ENCODE measurements at places on chromosomes 12 and 14.

- no peak for DNase-seq
Observed at GRCh38 chr12:132284827-132285741, 44.3 kb downstream of the GALNT9 start.

- no peak for DNase-seq
Observed at GRCh38 chr12:58801986-58802385, 118.3 kb downstream of the LRIG3 start.

DNA sequence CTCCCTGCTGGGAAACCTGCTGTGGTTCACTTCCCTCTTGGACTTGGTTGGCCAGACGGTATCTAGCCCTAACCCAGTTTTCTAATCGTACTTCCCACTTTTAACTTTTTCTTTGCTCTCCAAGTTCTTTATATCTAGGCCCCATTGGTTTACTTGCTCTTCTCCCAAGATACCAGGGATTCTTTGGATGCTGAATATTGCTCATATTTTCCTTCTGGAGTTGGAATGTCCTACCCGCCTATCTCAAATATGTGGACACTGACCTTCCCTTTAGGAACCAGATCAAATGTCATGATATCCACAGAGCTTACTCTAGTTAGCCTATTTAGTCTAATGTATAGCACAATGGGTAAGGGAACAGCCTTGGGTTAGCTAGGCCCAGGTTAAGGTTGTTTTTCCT, 228.6 kb downstream of the DACT1 start:
- no peak for DNase-seq

- no peak for DNase-seq
Observed at GRCh38 chr14:33052943-33053342, 114.3 kb downstream of the NPAS3 start.

- no peak for DNase-seq
Observed at GRCh38 chr12:96047229-96048211, 12.1 kb upstream of the LTA4H start.

DNA sequence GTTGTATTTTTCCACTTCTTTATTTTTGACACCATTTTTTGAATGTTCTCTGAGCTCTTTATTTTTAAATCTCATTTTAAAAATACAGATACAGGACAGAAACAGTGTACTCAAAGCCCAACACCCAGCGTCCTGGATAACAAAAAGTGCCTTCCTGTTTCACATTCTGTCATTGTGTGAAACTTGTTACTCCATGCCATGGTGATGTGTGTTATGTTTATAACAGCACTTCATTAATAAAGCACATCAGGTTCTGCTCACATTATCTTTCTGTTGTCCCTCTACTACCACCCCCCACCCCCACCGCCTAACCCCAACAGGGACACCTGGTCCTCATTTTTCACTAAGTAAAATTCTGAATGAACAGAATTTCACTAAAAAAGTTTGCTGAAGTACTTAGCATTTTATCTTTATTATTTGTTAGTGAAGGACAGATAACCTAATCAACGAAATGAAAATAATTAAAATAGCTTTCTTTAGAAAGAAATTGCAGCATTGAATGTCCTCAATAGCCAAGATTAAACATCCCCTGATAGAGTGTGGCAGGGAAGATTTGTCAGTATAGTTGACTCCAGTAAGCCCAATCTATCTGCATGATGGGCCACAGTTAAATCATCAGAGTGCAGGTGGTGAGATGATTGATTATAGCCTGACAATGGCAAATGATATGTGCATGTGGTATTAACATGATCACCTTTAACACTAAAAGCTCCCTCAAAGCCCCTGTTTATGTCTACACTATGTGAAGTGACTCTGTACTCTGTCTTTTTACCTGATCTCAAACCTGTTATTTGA, 153.9 kb downstream of the ACSS3 start:
- DNase-seq = no peak

GRCh38 chr12:131132118-131132892, 178.6 kb downstream of the ADGRD1 start:
- peak; percentile 58 for DNase-seq

DNA sequence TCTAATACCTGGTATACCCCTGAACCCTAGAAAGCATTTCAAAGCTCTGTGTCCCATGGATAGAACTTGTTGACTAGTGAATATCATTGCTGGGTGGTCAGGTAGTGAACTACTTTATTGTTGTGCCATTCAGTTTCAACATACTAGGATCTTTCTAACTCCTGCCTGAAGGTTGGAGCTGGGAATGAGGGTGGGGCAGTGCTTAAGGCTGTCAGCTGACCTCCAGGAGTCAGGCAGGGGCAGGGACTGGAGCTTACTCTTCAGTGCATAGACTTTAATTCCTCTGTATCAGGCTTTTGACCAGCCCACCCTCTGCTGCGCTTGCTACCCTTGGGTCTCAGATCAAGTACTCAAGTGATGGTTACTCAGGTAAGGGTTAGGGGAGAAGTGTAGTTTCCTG, 102.6 kb upstream of the RFX4 start:
- DNase-seq = no peak

DNA sequence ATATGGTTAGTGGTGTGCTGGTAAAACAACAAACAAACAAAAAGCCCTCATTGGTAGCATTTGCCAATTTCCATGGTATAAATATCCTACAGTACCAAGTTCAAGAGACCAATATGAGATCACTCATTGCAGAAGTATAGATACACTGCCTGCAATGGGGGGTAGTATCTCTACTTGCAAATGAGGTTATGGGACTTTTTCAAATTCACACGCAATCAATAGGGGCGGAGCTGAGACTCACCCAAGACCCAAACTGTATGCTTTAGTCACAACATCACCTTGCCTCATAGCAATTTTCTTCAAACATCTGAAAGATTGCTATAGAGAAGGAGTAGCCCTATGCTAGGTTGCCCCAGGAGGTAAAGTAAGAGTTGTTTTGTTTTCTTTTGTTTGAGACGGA, 93.7 kb downstream of the VCPKMT start:
- no peak for DNase-seq

GRCh38 chr12:110657747-110658146, 31.2 kb downstream of the HVCN1 start:
- DNase-seq = no peak

GRCh38 chr12:54439096-54439495, 20.0 kb upstream of the ITGA5 start:
- DNase-seq = no peak

GRCh38 chr12:78878459-78878858, 13.9 kb downstream of the SYT1 start:
- no peak for DNase-seq

- DNase-seq = no peak
Observed at GRCh38 chr12:73181244-73181643, 909.1 kb downstream of the TRHDE start.

DNA sequence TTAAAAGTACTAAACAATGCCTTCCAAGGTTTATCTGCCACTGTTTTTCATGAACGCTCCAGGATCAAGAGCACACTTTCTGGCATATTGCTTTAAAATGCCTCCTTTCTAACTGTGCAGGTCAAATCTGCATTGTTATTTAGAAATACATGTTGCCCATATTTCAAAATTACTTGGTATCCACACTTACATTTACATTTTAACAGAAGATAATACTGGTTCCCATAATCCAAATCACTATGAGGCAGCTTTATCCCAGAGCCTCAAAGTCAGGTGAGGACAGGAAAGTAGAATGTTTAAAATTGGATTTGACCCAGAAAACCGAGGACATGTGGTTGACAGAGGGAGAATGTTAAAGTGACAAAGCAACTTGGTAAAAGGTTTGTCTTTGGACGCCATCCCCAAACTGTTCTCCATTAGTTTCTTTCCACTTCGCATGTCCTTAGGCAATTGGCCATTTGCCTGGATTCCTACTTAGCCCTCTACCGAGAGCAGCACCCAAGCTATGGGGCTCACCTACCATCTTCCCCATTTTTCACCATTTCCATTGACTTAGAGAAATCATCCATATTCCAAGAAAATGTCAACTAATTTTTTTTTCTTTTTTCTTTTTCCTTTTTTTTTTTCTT, 353.0 kb downstream of the PAWR start:
- no peak for DNase-seq

GRCh38 chr12:51225771-51226170, 7.9 kb upstream of the POU6F1 start:
- no peak for DNase-seq

GRCh38 chr14:73168274-73168673, 32.0 kb downstream of the PSEN1 start:
- no peak for DNase-seq

DNA sequence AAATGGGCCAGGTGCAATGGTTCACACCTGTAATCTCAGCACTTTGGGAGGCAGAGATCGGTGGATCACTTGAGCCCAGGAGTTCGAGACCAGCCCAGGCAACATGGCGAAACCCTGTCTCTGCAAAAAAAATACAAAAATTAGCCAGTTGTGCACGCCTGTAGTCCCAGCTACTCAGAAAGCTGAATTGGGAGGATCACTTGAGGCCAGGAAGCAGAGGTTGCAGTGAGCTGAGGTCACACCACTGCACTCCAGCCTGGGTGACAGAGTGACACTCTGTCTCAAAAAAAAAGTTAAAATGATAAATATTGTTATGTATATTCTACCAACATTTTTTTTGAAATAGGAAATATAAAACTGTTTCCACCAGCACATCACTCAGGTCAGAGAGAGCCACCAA, 64.9 kb downstream of the NDUFA12 start:
- no peak for DNase-seq

DNA sequence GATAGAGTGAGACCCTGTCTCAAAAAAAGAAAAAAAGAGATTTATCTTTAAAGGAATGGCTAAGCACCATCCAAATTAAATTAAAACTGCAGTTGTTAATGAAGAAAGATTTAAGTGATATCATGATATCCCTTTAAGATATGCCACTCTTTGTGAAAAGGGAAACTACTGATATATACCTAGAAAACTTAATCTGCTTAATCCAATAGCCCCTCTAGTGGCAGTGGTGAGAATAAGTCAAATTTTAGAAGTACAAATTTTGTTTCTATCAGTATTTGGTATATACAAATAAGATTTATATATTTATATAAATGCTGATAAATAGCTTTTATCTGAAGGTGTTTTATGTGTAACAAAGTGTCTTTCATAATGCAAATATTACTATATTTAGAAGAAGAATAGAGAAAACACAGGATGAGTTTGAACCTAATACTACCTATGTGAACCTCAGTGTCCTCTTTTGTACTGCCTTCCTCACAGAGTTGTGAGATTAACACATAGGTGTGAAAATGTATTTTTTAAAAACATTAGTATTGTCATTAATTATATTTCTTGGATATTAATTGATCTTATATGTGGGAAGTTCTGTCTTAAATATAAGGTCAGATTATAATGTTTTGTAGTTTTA, 51.4 kb upstream of the GARIN2 start:
- DNase-seq = no peak

DNA sequence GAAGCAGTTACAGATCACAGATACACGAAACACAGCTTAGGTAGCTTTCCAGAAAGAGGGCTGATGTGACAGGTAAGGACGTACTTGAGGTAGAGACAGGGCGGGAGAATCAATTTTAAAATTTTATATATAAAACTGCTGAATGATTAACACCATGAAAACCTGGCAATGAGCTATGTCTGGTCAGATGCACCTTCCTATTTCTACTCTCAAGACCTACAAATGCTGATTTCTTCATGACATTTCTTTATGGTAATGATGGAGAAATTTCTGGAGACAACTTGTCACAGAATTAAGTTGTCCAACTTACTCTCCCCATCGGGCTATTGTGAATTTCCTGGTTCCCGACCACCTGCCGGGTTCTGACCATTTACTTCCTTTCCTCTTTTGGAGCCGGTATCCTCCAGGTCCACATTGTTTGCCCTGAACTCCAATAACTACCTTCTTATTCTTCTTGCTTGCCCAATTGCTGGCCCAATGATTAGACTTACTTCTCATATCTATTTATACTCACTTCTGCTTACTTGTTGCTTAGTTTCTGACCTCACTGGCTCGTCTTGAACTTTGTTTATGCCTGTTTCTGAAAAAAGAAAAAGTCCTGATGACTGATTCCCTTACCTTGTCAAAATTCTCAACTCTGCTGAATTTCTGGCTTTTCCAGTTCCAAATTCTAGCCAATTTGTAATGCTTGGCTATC, 12.8 kb upstream of the ATP2B1 start:
- no peak for DNase-seq

DNA sequence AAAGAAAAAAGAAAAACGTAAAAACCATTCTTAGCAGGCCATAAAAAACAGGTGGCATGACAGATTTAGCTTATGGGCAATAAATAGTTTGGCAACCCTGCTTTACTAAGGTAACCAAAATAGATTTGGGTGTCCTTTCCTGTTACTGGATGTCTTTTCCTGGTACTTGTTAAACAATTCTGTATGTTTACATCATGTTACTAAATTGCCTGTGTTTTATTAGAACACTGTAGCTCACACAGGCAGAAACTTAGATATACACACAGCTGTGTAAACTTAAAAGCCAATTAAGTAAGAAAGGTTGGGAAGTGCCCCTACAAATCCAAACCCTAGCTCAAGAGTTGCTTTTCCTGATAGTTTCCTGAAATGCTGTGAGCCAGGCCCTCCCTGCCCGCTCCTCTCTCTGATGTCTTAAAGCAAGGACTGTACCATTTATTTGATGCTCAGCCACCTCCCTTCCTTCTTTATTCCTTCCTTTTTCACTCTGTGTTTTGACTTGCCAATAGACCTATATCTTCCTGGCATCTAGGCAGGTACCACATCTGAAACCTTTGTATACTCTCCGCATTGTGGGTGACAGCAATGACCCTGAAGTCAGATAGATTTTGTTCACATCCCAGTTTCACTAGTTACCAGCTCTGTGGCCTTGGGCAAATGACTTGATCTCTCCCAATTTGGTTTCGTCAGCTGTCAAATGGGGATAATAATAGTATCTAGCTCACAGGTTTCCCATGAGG, 3.7 kb upstream of the CAMKK2 start:
- DNase-seq = no peak

DNA sequence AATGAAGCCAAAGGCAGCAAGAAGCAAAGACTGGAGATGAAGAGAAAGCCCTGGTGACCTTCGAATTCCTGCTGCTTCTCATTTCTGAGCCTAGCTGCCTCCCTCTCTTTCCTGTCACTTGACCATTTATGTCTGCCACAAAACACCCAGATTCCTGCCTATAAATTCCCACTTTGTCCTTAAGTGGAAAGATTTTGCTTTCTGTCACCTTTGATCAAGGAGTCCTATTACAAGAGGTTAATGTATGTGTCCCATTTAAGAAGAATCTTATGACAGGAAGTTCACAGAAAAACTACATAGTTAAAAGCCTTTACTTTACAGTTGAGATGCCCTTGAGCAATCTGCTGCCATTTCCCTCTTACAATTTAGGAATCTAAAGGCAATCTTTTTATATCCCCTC, 155.7 kb downstream of the GALC start:
- DNase-seq = no peak

DNA sequence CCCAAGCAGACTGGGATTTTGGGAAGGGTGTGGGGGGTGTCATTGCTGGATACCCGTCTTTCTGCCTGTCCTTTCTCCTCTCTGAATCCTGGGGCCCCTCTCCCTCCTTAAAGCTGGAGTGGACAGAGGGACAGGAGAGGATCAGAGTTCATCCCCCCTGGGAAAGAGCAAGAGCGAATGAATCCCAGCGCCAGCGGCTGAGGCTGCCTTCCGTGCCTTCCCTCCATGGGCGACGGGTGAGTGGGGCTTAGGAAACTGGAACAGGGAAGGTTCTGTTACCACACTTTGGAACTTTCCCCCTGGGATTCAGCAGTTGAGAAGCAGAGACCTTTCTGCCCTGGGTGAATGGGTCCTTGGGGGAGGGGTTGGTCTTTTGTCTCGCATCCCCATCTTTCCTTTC, 16.2 kb upstream of the RIN3 start:
- DNase-seq = no peak
